ENCODE measurements at places on chromosomes 7 and 10.

- ATAC-seq: no peak
- no peak overlapping the region for H3K4me3 ChIP-seq
- H3K4me1 ChIP-seq: no peaks in the 10 kb centered on the region
- H3K36me3 ChIP-seq: no peaks in the 10 kb centered on the region
- peaks cover 7% of the 10 kb centered on the region for H3K27me3 ChIP-seq
Observed at GRCh38 chr10:61215246-61215645, 237.9 kb downstream of the TMEM26 start.

GRCh38 chr7:48959676-48960075 is 35.3 kb downstream of the CDC14C start:
- H3K27me3 ChIP-seq: no peaks in the 10 kb centered on the region
- H3K27ac ChIP-seq: no peak overlapping the region
- no peak for ATAC-seq
- no peaks in the 10 kb centered on the region for H3K36me3 ChIP-seq

GRCh38 chr7:22653951-22654350 is 73.0 kb upstream of the IL6 start:
- H3K27ac ChIP-seq: no peak overlapping the region
- peaks cover 4% of the 10 kb centered on the region for H3K27me3 ChIP-seq
- H3K4me3 ChIP-seq: no peak overlapping the region

GRCh38 chr10:131021246-131021895 is 290.1 kb downstream of the TCERG1L start:
- no peak for ATAC-seq
- H3K4me1 ChIP-seq: no peaks in the 10 kb centered on the region

- no peak for ATAC-seq
- H3K4me1 ChIP-seq: peaks cover 3% of the 10 kb centered on the region
- no peak overlapping the region for H3K4me3 ChIP-seq
- no peak overlapping the region for H3K27ac ChIP-seq
- H3K27me3 ChIP-seq: no peaks in the 10 kb centered on the region
Observed at GRCh38 chr7:28018446-28018845, 162.1 kb downstream of the JAZF1 start.

DNA sequence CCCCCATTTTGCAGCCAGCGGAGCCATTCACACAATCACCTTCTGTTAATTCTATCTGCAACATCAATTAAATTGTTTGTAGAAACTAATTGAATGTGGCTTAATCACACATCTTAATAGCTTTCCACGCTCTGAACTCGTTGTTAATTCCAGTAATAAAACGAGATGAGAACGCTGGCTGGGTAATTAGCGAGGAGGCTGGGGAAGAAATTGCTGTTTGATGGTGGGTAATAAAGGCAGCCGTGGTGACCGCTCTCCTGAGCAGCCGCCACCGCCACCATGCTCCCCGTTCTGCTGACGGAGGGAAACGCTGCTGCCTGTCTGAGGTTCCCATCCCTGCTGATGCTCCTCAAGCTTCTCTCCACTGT is 36.3 kb downstream of the GBX1 start:
- no peaks in the 10 kb centered on the region for H3K27me3 ChIP-seq
- H3K4me1 ChIP-seq: no peaks in the 10 kb centered on the region
- no peak overlapping the region for H3K27ac ChIP-seq
- no peak for ATAC-seq
- peaks cover 20% of the 10 kb centered on the region for H3K36me3 ChIP-seq

GRCh38 chr7:34330308-34330707 is 327.7 kb upstream of the NPSR1 start:
- no peaks in the 10 kb centered on the region for H3K4me1 ChIP-seq
- H3K27ac ChIP-seq: no peak overlapping the region
- ATAC-seq: no peak
- no peak overlapping the region for H3K4me3 ChIP-seq
- H3K36me3 ChIP-seq: no peaks in the 10 kb centered on the region
- H3K27me3 ChIP-seq: peaks cover 3% of the 10 kb centered on the region

- H3K36me3 ChIP-seq: no peaks in the 10 kb centered on the region
- no peak for ATAC-seq
- H3K4me3 ChIP-seq: no peak overlapping the region
- no peaks in the 10 kb centered on the region for H3K27me3 ChIP-seq
Observed at GRCh38 chr10:111551001-111551400, 474.2 kb downstream of the ADRA2A start.

- H3K4me1 ChIP-seq: no peaks in the 10 kb centered on the region
- H3K27ac ChIP-seq: no peak overlapping the region
- H3K36me3 ChIP-seq: no peaks in the 10 kb centered on the region
- H3K4me3 ChIP-seq: no peak overlapping the region
Observed at GRCh38 chr10:70684374-70684773, 12.1 kb downstream of the ADAMTS14 start.

DNA sequence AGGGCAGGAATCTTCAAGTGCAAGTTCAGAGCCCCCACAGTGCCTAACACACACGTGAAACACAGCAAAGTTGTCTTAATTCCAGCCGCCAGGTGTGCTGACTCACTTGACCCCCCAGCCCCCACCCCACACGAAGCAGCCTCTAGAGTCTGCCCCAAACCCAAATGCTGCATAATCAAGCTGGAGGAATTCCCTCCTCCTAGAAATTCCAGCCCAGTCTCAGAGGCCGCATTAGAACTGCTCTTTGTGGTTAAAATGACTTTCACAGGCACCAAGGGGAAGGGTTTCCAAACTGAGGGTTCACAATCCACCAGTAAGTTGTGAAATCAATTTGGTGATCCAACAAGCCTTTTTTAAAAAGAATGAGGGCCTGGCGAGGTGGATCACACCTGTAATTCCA is 67.0 kb upstream of the PLXNA4 start:
- H3K36me3 ChIP-seq: no peaks in the 10 kb centered on the region
- no peak for ATAC-seq
- no peaks in the 10 kb centered on the region for H3K4me1 ChIP-seq
- H3K27ac ChIP-seq: no peak overlapping the region

- no peak overlapping the region for H3K27ac ChIP-seq
- peak overlapping the region; percentile 28 for H3K4me3 ChIP-seq
- H3K36me3 ChIP-seq: no peaks in the 10 kb centered on the region
- ATAC-seq: no peak
- H3K4me1 ChIP-seq: peaks cover 5% of the 10 kb centered on the region
Observed at GRCh38 chr7:74306004-74306729, 17.0 kb downstream of the CLIP2 start.

DNA sequence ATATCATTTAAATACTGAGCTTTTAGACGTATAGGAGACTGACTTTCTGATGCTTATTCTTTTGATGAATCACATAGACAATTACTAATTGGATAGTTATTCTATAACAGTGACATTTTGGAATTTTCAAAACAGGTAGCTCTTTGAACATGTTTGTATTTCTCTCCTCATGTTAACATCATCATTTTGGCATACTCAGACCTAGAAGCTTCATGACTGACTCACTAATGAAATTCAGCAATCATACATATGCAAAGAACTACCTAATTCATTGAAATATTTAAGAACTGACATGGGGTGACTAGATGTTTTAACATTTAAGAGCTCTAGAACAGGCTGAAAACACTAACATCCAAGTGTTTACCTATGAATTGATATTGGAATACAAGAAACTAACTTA is 192.3 kb downstream of the VTI1A start:
- no peaks in the 10 kb centered on the region for H3K27me3 ChIP-seq
- no peak for ATAC-seq
- H3K4me1 ChIP-seq: peaks cover 2% of the 10 kb centered on the region
- H3K36me3 ChIP-seq: no peaks in the 10 kb centered on the region
- H3K4me3 ChIP-seq: no peak overlapping the region

DNA sequence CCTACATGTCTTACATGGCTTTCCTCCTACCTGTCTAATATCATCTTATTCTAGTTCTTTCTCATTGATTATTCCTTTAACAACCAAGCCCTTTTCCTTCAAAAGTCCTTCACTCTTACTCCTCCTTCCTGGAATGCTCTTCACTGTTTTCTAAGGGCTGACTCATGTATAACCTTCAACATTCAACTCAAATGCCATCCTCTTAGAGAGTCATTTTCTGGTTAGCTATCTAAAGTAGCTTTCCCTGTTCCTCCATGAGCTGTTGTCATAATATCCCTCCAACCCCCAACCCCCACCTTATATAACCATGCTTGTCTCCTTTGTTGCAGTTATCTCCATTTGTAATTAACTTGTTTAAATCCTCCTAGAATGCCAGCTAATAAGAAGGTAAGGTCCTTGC is 286.8 kb downstream of the ADK start:
- H3K27ac ChIP-seq: no peak overlapping the region
- H3K4me1 ChIP-seq: peaks cover 6% of the 10 kb centered on the region
- peaks cover 7% of the 10 kb centered on the region for H3K36me3 ChIP-seq
- no peak for ATAC-seq

DNA sequence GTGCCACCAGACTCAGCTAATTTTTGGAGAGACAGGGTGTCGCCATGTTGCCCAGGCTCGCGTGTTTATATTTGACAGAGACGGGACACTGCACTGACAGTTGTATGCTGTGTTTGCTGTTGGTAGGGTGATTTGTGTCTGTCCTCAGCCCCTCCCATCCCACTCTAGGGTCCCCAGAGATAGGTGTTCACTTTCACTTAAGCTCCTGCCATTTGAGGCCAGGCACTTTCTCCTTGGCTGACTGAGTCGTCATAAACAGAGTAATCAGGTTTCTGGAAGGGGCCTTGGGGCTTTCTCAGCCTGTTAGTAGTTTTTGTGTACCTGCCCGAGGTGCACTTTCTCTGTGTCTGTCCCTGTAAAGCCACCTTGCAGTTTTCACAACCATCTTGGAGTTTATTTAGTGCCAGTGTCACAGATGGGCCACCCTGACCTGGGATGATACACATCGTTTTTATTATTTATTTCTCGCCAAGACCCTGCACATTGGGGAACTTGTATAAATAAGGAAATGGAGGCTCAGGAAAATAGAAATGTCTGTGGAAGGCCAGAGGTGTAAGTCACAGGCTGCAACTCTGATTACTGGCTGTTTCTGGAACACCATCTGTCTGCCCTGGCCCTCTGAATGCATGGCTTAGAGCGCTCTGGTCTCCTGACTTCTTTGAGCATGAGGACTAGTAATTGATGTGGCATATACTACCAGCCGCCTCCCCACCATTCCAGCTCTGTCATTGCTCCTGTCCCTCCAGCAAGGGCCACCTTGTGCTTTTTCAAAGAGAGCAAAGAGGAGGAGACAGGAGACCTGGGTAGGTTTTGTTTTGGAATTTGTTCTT is 81.9 kb upstream of the PDCD4 start:
- H3K4me1 ChIP-seq: no peaks in the 10 kb centered on the region
- no peaks in the 10 kb centered on the region for H3K27me3 ChIP-seq
- H3K4me3 ChIP-seq: no peak overlapping the region
- no peaks in the 10 kb centered on the region for H3K36me3 ChIP-seq
- no peak for ATAC-seq
- no peak overlapping the region for H3K27ac ChIP-seq

- ATAC-seq: no peak
Observed at GRCh38 chr10:88833723-88834122, 17.9 kb downstream of the ANKRD22 start.

DNA sequence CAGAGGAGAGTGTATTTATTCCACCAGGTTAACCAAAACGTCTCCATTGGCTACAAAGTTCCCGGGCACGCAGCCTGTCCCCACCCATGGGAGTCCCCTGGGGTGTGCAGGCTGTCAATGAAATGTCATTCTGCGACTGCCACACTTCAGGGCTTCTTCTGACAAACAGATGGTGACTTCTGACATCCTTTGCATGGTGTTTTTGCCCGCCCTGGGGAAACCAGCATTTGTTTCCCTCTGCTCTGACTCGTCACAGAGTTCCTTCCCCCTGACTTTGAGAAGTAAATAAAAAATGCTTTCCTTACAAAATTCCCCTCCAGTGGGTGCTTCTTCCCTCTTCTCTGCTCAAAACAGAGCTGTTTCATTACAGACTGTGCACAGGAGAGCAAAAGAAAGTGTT is 38.2 kb downstream of the TNS3 start:
- H3K4me1 ChIP-seq: no peaks in the 10 kb centered on the region
- no peak overlapping the region for H3K27ac ChIP-seq
- peaks cover 1% of the 10 kb centered on the region for H3K27me3 ChIP-seq
- no peak for ATAC-seq
- no peak overlapping the region for H3K4me3 ChIP-seq
- H3K36me3 ChIP-seq: no peaks in the 10 kb centered on the region

GRCh38 chr10:585502-585901 is 104.0 kb downstream of the DIP2C start:
- H3K27me3 ChIP-seq: peaks cover 11% of the 10 kb centered on the region
- ATAC-seq: no peak
- H3K36me3 ChIP-seq: no peaks in the 10 kb centered on the region
- no peak overlapping the region for H3K27ac ChIP-seq

GRCh38 chr10:18786478-18786877 is 127.2 kb downstream of the ARL5B start:
- H3K27me3 ChIP-seq: peaks cover 4% of the 10 kb centered on the region
- no peak overlapping the region for H3K4me3 ChIP-seq
- H3K36me3 ChIP-seq: no peaks in the 10 kb centered on the region
- no peak overlapping the region for H3K27ac ChIP-seq
- no peaks in the 10 kb centered on the region for H3K4me1 ChIP-seq

- peak overlapping the region; percentile 63 for H3K27ac ChIP-seq
- H3K4me1 ChIP-seq: peaks cover 20% of the 10 kb centered on the region
- H3K36me3 ChIP-seq: no peaks in the 10 kb centered on the region
- peak; percentile 47 for ATAC-seq
- H3K27me3 ChIP-seq: no peaks in the 10 kb centered on the region
Observed at GRCh38 chr10:69449841-69450240, 1.4 kb upstream of the TSPAN15 start.

- peaks cover 4% of the 10 kb centered on the region for H3K27me3 ChIP-seq
- H3K36me3 ChIP-seq: no peaks in the 10 kb centered on the region
- ATAC-seq: no peak
- no peak overlapping the region for H3K27ac ChIP-seq
- H3K4me3 ChIP-seq: no peak overlapping the region
- no peaks in the 10 kb centered on the region for H3K4me1 ChIP-seq
Observed at GRCh38 chr7:94247970-94248369, 146.7 kb upstream of the COL1A2 start.

DNA sequence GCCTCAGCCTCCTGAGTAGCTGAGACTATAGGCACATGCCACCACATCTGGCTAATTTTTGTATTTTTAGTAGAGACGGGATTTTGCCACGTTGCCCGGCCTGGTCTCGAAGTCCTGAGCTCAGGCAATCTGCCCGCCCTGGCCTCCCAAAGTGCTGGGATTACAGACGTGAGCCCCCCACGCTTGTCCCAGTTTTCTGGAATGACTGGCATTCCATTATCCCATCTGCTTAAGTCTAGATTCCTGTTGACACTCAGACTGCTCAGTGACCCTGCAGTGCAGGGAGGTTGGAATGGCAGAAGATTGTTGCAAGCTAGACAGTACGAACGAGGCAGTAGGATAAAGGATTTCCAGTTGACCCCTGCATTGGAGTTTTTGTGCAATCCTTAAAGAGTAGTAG is 135.1 kb upstream of the NPS start:
- no peak overlapping the region for H3K27ac ChIP-seq
- H3K27me3 ChIP-seq: no peaks in the 10 kb centered on the region
- no peaks in the 10 kb centered on the region for H3K36me3 ChIP-seq
- H3K4me1 ChIP-seq: no peaks in the 10 kb centered on the region
- H3K4me3 ChIP-seq: no peak overlapping the region
- no peak for ATAC-seq

Measured in activated T-helper 17 cell treated with anti-CD3 and anti-CD28 coated beads, Interleukin-2, amount 50 U/mL, for 72 hours (primary cell).